Activated CD4-positive, CD25-positive, alpha-beta regulatory T cell (primary cell): ENCODE measurements at places on chromosomes 1 and 21.

- no peak for DNase-seq
Measured at GRCh38 chr1:154742606-154743005, 127.5 kb downstream of the KCNN3 start.

- no peak for DNase-seq
Measured at GRCh38 chr1:192793983-192794767, 14.7 kb upstream of the RGS2 start.

DNA sequence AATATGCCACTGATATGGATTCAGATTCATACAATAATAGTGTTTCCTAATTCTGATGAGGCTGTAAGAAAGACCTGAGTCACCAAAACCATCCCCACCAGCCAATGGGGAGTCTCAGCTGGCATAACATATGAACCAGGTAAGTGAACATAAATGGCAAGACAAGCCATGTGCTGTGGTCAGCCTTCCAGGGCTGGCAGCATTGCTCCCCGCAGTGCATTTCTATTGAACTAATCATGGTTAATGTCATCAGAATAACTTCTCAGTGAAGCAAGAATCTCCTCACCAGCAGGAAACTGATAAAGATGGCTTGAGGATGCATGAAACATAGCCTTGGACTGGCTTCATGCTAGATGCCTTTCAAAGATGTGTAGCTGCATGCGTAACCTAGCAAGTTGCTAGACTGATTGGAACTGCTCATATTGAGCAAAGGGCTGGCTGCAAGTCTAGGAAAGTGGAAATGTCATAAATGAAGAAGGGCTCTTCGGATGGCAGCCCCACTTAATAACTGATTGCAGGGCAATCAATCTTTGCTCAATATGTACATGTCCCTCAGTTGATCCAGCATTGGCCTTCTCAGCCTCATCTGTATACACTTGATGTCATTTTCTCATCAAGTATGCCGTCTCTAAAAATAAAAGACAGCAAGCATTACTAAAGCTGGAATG lies 88.0 kb downstream of the NTNG1 start:
- DNase-seq: no peak

GRCh38 chr1:119052267-119052666 lies 64.1 kb upstream of the TBX15 start:
- no peak for DNase-seq

GRCh38 chr21:39630827-39631226 lies 18.1 kb downstream of the B3GALT5 start:
- DNase-seq: no peak

DNA sequence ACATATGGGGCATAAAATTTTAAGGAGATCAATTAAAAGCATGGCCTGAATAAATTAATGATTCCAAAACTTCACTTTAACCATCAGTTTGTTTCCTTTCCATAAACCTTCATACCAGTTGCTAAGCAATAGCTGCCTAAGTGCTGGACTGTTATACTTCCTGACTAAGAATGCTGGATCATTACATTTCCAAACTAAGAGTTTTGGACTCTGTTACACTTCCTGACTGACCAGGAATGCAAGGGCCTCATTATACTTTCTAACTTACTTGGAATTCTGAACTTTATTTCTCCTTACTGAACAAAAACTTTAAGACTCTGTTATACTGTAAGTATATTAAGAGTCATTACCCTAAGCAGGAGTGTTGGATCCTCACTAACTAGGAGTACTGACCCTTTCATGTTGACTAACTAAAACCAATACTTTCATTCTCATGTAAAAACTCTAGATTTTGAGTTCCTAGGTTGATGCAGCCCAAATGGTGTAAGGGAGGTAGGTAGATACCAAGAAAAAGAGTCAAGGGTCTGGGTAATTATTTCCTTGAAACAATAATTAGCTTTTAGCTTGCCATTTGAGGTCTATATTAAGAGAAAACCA lies 118.2 kb downstream of the FAF1 start:
- no peak for DNase-seq

DNA sequence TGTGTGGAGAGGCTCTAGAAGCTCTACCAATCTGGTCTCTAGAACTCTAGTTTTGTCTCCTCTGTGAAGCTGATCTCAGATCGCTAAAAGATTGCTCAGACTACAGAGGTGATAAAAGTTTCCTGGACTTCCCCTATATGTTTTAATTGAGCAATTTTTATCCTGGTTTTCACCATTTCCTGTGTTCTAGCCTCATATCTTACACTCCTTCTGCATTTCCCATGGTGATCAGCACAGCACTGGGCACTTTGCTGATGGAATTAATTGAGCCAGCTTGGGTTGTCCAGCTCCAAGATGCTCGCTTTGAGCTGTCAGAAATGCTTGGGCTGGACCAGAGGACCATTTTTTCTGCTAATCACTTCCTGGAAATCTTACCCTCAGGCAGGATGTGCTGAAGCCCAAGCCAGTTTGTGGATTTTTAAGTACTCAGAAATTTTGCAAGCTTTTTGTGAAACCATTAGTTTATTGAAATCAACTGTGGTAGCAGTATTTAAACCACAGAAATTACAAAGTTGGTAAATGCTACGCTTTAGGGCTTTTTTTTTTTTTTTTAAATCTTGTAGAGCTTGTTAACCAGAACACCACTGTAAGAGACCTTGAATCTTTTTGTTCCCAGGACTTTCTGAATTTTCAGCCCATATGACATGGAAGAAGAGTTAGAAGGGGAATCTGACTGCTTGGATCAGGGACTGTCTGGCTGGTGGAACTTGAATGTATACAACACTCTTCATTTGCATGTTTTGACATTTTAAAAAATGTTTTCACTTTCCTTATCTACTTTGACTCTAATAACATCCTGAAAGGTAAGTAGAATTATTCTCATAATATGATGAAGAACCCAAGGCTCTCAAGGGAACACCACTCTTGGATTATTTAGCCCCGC lies 28.4 kb downstream of the CD48 start:
- no peak for DNase-seq

DNA sequence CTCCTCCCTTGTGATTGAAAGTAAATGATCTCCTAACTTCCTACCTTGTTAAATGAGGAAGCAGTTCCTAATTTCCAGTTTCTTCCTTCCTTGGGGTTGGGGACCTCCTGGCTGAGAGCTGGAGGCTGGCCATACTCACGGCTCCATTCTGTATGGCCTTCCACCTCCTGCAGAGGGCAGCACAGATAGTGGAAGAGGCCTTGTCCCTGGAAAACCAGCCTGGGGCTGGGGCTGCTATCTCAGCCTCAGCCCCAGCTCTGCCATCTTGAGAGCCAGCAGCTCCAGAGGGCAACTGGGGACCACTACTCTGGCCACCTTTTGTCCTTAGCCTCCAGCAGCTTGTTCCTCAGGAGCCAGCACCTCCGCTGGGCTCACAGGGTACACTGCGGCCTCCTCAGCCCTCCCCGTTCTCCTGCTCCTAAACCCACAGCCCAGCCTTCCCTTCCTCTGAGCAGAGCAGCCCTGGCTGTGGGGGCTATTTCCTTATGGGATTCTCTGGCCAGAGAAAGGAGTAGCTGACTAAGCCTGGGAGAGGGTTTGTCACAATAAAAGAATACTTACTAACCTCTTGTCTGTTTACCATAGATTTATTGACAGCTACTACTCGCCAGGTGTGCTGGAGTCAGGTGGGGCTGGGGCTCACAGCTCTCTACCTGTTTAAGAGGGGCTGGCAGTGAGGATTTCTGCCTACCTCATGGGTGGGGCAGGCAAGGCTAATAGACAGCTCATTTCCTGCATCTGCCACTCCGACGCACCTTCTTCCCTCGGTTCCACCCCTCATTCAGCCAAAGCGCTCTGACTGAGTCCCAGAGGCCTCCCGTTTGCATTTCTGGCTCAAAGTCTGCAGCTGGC lies 6.3 kb downstream of the TMEM234 start:
- peak; percentile 27 for DNase-seq

DNA sequence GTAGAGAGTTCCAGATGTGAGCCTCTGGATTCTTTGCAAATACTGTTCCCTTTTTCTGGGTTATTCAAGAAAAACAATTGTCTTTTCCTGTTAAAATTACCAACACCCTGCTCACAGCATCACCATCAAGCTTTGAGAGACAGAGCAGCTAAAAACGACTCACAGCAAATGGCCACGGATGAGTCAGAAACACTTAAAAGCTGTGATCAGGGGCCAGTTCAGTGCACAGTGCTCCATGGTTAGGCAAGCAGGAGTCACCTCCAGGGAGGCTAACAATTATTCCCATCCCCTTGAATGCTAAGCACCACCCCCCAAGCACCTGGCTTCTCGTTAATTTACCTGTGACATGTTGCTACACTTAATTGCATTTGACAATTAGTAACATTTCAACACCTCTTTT lies 128.4 kb upstream of the CAMK1G start:
- DNase-seq: no peak

- no peak for DNase-seq
Measured at GRCh38 chr1:43450251-43450941, 3.3 kb downstream of the HYI start.

DNA sequence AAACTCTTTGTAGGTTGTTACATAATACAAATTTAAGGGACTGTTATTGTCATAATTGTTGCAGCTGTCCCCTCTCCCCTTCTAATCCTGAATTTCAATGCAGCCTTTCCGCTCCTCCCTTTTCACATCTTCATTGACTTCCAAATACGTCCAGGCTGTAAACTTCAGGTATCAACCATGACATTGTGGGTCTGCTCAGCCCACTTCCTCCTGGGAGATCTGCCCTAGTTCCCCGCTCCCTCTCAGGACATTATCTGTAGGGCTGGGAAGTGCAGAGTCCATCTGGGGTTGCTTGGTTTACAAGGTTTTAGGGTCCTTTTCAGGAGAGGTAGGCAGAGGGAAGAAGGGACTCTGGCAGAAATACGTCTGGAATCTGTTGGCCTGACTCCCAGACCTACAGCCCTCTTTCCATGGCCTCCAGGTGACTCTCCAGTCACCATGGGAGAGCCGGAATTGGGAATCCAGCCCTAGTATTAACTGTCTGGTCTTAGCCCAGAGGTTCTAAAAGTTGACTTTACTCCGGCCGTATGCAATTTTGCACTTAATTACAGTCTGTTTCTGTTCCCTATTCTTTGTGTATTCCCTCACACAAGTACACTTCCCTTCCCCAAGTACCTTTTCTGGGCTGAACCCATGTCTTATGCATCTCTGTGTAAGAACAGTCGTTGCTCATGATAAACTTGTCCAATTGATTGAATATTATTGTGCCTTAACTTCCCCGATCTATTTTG lies 4.7 kb upstream of the DENND2D start:
- DNase-seq: no peak

GRCh38 chr1:27011058-27011764 lies 1.4 kb downstream of the TENT5B start:
- DNase-seq: no peak

DNA sequence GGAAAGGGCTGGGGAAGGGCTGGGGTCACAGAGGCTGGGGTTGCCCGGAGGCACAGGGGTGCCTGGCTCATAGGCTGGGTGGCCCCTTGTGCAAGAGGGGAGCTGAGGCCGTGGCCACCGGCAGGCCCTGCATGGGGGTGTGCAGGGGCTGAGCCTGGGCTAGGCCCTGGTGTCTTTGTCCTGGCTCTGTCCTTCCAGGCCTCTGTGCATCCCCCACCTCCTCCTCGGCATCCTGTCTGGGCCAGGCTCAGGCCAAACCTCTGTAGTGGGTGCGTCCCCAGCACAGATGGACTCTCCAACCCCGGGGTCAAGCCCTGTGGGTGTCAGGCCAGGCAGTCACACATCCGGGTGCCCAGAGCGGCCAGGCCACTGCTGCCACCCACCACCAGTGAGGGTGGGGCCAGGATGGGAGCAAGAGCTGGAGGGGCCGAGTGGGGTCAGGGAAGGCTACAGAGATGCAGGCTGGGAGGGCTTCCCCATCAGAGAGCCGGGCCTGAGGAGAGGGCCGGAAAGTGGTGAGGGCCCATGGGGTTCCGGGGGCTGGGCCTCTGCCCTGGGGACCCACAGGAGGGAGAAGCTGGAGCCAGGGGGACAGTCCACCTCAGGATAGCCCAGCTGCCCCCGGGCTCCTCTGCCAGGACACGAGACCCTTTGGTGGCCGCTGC lies 19.4 kb downstream of the PANK4 start:
- DNase-seq: no peak

GRCh38 chr1:164668491-164669400 lies 109.8 kb downstream of the PBX1 start:
- DNase-seq: no peak

DNA sequence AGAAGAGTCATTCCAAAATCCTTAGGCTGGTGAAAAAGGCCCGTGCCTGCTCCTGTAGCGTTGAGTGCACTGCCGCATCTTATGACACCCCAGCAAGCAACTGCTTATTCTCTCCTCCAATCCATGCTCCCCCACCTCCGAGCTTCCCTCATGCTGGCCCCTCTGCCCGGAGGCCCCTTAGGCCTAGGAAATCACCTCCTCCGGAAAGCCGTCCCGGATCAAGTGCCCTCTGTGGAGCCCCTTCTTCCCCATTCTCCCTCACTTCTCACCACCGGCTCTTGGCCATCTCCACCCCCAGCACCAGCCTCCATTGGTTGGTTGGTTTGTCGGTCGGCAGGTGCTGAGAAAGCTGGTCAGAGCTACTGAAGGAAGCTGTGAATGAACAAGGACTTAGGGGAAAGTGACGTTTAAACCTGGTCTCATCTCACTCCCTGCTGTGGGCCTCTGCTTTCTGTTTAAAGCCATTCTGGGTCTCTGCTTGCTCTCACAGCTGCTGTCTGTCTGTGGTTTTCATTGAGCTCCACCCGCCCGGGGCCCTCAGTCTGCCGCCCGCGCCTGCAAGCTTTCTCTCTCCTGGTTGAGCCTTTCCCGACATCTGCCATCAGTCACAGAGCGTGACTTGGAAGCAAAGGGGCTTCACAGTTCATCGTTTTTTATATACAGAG lies 122.2 kb downstream of the KCNN3 start:
- DNase-seq: no peak

GRCh38 chr1:40760984-40761383 lies 22.6 kb upstream of the KCNQ4 start:
- no peak for DNase-seq

GRCh38 chr1:193890935-193891334 lies 704.5 kb upstream of the B3GALT2 start:
- no peak for DNase-seq

- no peak for DNase-seq
Measured at GRCh38 chr1:19448491-19449439, 36.6 kb downstream of the CAPZB start.

DNA sequence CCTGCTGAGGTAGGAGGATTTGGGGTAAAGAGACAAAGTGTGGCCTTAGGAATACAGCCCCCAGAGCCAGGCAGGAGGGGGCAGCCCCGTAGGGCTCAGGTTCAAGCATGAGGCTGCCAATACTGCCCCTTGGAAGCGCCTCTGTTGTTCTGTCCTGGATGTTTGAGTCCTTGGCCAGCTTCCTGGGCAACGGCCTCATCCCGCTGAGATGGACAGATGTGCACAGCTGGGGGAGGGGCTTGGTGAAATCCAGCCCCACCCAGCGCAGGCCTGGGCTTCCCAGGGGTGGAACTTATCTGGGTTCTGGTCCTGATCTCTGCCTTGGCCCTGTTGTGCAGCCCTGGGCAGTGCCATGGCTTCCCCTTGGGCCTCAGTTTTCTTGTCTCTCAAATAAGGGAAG lies 34.8 kb upstream of the MAN1C1 start:
- DNase-seq: no peak
